ENCODE measurements at places on chromosomes 1 and 21. TPM values are rescaled to one million over a fixed set of nuclear protein-coding genes. Genes with fewer than 3 reads are reported as not detected.

DNA sequence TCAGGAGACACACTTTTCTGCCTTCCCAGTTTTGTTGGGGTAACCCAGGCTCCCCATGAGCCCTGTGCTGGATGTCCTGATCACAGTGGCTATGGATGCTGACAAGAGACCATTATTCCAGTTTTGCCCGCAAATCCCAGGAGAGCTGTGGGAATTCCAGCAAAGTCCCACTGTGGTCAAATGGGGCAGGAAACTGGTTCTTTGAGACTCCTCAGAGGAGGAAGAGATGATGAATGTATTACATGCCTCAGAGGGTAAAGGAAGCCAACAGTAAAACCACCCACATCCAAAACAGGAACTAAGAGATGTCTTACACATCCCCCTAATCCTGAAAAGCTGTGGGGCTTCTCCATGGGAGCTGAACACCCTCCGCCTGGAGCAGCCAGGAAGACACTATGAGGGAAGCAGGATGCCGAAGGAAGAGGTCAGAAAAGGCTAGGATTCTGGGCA lies 12.8 kb upstream of the MPZL1 start:
- no peak for DNase-seq

KCNE1 gene
- 0.11 TPM for total RNA-seq

OR2T29 gene
- not detected for total RNA-seq

MCL1 gene
- 160 TPM for total RNA-seq

LCE1C gene
- not detected for total RNA-seq

- DNase-seq = peak; percentile 14
These were observed 274.4 kb downstream of the PLPP3 start for GRCh38 chr1:56304975-56305374.

DNA sequence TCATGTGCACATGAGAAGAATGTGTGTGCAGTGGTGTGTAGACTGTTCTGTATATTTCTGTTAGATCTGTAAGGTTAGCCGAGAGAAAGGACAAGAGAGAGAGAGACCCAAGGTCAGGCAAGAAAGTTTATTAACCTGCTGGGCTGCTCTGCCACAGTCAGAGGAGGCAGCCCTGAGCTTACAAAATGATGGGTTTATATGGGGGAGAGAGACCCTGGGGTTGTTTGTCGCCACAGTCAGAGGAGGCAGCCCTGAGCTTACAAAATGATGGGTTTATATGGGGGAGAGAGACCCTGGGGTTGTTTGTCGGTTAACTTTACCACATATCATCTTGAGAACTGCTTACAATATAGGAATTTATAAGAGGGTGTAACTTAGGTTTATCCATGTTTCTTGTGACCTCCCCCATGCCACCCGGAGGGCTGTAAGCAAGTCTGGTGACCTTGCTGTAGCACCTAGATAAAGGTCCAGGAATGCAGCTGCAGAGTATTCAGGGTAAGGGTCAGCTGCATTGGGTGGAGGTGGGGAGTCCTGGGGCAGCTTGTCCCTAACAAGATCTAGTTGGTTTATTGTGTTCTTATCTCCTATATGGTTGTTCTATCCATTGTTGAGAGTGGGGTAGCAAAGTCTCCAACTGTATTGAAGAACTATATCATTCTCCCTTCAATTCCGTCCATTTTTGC lies 9.3 kb upstream of the ZBTB40 start:
- no peak for DNase-seq

GRCh38 chr1:112253366-112253765 lies 142.6 kb upstream of the CTTNBP2NL start:
- DNase-seq = no peak

- no peak for DNase-seq
These were observed 565.4 kb downstream of the PTPRC start for GRCh38 chr1:199204231-199204630.

GRCh38 chr1:228935855-228936727 lies 200.8 kb downstream of the RHOU start:
- no peak for DNase-seq

DNA sequence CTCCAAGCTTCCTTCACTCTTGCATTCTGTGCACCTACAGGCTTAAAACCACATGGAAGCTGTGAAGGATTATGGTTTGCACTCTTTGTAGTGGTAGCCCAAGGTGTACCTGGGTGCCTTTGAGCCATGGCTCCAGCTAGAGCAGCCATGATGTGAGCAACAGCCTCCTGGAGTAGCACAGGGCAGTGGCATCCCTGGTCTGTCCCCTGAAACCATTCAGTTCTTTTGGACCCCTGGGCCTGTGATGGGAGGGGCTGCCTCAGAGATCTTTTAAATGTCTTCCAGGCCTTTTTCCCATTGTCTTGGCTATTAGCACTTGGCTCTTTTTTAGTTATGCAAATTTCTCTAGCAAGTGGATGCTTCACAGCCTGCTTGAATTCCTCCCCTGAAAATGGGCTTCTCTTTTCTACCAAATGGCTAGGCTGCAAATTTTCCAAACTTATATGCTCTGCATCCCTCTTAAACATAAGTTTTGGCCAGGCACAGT lies 47.4 kb downstream of the CLCA4 start:
- DNase-seq = no peak

PKP1 gene
- 4.0 TPM for total RNA-seq

- DNase-seq = no peak
These were observed 337.0 kb upstream of the PTBP2 start for GRCh38 chr1:96384611-96385010.

- no peak for DNase-seq
These were observed 53.9 kb downstream of the LAMC2 start for GRCh38 chr1:183239793-183240525.

LCE3E gene
- total RNA-seq = not detected

GRCh38 chr1:117735045-117735992 lies 129.5 kb downstream of the TENT5C start:
- DNase-seq = no peak

DNA sequence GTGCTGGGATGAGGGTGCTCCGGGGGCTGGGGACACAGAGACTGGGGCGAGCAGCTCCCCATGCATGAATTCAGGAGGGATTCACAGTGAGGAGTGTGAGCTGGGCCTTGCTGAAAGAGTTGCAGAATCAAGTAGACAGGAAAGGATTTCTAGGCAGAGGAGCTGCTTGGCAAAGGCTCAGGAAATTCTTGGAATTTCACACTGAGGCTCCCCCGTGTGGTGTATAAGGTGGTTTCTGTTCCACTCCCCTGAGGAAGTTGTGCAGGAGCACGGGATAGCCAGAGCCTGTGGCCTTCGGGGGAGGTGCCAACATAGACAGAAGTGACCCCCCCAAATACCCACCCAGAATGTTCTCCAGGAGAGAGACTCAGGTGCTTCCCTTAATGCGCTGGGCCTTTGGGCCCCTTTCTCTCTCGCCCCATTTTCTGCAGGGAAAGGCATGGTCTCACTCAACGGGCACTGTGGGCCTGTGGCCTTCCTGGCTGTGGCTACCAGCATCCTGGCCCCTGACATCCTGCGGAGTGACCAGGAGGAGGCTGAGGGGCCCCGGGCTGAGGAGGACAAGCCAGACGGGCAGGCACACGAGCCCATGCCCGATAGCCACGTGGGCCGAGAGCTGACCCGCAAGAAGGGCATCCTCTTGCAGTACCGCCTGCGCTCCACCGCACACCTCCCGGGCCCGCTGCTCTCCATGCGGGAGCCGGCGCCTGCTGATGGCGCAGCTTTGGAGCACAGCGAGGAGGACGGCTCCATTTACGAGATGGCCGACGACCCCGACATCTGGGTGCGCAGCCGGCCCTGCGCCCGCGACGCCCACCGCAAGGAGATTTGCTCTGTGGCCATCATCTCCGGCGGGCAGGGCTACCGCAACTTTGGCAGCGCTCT lies 58.5 kb upstream of the ACTL8 start:
- DNase-seq = no peak

Measured in urinary bladder (tissue), 4 donors.